GM23248 (cell line): ENCODE measurements at places on chromosomes 2 and 18. TPM values are rescaled to one million over a fixed set of nuclear protein-coding genes. Genes with fewer than 3 reads are reported as not detected.

Gene SCG2
- under 0.01 and 0.25 TPM in 2 replicates for total RNA-seq

Gene CNRIP1
- total RNA-seq: 21.8 and 37.7 TPM in 2 replicates

Gene SERPINB4
- not detected in 2 replicates for total RNA-seq

Gene IL1A
- total RNA-seq: 0.54 TPM in 1 of 2 replicates, not detected in the other

Gene KHK
- not detected in 2 replicates for total RNA-seq

Gene DNAJC5G
- total RNA-seq: not detected in 2 replicates

Gene LRATD1
- 0.63 and 1.2 TPM in 2 replicates for total RNA-seq

Gene PSMA8
- total RNA-seq: not detected in 2 replicates

Gene FBLN7
- total RNA-seq: 0.11 and 0.13 TPM in 2 replicates

Gene TCF23
- total RNA-seq: not detected in 2 replicates

Gene GKN1
- not detected in 2 replicates for total RNA-seq

Gene RALB
- total RNA-seq: 65.7 and 78.5 TPM in 2 replicates
